ENCODE measurements at places on chromosomes 3 and 15.

DNA sequence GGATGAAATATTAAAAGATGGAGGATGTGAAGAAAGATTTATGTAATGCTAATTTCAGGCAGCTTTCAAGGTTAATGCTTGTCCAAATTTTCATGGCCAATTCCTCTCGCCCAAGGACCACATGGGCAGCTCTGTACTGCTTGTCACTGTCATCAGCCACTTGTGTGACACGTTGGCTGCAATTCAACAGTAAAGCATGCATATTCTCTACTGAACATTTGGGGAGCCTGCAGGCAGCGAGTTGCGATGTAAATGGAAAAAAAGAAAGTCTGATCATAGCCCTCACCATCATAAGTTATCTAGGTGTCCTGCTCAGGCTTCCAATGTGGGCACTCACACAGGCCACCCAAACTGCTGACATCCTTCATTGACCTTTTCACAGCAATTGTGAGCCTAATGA is 1026.8 kb upstream of the NR2F2 start:
- DNase-seq = no peak

- no peak for DNase-seq
Observed at GRCh38 chr3:69612791-69613190, 126.5 kb upstream of the MITF start.

DNA sequence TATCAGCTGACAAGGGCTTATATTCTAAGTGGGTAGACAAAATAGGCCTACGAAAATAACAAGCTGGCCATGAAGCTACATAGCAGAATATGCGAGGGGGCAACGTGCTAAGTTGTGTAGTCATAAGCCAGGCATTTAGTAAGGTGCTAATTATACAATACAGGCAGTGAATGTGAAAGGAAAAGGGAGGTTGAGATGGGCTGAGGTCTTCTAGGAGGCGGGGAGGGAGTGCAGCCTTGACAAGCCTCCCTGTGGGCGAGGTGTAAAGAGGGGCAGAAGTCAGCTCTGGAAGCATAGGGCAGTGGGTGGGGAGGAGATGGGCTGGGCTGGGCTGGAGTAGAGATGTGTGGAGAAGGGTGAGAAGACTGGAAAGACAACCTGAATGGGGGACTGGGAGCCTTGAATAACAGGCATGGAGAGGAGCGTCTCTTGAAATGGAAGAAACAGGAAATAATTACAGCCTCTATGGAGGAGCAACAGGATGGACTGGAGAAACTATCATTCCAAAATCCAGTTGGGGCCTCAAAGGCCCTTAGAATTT is 1.2 kb downstream of the TIGIT start:
- peak; percentile 37 for DNase-seq

GRCh38 chr3:195084746-195085145 is 186.2 kb downstream of the XXYLT1 start:
- DNase-seq = no peak

GRCh38 chr15:30973379-30973778 is 18.0 kb downstream of the MTMR10 start:
- no peak for DNase-seq

GRCh38 chr15:66095871-66096687 is 157.5 kb downstream of the MEGF11 start:
- DNase-seq = no peak

DNA sequence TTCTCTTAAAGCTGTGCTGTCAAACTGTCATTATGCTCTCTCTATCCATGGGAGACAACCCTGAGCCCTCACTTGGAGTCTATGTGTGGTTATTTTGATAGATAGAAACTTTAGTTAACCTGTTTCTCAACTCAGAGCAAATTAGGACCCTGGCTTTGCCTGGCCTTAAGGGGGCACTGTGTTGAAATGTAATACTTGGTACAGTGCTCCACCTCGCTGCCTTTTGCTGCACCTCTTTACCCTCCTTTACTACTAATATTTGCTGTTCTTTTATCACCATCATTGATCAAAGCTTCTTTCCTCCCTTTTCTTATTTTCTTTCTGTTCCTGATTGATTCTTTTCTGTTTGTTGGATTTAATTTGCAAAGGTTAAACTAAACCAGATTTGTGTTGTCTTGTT is 34.3 kb downstream of the STT3B start:
- peak; percentile 66 for DNase-seq

GRCh38 chr3:195143221-195143620 is 127.7 kb downstream of the XXYLT1 start:
- no peak for DNase-seq

GRCh38 chr15:52483707-52484106 is 45.0 kb downstream of the MYO5A start:
- DNase-seq = no peak

DNA sequence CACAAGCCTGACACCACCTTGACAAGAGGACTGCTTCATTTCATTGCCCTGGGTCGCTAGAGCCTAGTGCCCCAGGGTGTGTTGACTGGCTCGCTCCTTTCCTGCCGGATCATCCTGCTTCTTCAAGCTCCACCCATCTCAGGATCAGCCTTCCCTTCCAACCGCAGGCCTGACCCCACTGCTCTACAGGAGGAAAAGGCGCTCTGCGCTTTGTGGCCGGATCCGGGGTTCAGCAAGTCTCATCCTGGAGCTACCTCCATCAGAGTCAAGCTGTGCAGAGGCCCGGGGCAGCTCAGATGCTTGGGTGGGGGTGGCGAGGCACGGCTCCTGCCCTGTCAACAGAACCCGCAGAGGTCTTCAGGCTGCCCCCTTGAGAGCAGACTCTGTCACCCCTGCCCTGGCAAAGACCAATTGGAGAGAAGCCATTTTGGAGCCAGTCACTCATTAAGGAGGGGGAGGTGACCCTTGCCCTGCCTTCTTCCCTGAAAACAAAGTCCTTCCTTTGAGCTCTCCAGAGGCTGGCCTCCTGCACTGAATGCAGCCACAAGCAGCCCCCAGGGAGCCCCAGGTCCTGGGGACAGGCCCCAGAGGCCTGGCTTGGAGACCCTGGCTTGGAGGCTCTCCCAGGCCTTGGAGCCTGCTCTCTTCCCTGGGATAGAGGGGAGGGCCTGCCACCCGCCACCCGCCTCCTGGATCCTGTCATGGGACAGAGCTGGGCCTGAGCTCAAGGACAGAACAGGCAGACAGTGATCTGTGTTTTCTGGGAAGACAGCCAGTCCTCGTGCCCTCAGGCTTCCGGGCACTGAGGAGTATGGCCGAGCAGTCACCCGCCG is 80.3 kb downstream of the CPN2 start:
- no peak for DNase-seq

GRCh38 chr3:46335541-46335940 is 18.4 kb upstream of the CCR2 start:
- DNase-seq = no peak

DNA sequence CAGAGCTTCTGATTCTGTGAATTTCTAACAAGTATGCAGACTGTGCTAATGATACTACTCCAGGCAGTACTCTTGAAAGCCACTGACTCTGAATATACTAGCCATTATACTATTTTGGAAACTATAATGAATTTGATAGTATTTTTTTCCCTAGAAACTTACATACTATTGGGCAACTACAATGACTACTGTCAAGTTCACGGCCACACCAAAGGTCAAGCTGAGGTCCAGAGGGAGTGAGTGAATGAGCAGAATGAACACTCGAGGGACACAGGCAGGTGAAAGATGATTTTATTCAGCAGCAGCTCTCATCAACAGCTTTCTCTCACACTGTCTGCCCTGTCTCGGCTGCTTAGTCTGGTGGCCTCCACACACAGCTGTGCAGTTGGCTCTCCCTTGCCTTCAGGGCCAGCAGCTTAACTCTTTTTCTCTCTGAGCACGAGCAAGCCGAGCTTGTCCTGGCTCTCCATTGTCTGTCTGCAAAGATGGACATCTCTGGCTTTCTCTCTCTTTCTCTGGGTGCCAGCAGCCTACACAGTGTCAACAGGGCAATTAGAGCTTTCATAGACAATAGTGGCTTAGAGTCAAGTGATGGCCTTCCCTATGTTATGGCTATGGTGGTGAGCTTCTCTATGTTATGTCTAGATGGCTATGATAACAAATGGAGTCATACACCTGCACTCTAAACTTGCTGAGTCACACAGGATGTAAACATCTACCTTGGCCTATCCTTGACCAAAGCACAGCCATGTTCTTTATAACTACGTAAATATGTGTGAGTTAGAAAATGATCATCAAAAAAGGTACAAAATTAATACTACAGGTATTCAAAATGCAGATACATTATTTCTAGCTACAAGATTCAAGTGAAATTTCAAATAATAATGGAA is 362.4 kb downstream of the CGGBP1 start:
- no peak for DNase-seq

GRCh38 chr15:68028137-68028887 is 25.8 kb upstream of the PIAS1 start:
- no peak for DNase-seq

GRCh38 chr15:68770216-68770615 is 50.5 kb downstream of the ANP32A start:
- DNase-seq = no peak

GRCh38 chr3:182692021-182692420 is 101.3 kb upstream of the ATP11B start:
- no peak for DNase-seq

- no peak for DNase-seq
Observed at GRCh38 chr3:189621948-189622603, 9.1 kb upstream of the TP63 start.

- DNase-seq = no peak
Observed at GRCh38 chr3:4719046-4719501, 225.9 kb downstream of the ITPR1 start.

DNA sequence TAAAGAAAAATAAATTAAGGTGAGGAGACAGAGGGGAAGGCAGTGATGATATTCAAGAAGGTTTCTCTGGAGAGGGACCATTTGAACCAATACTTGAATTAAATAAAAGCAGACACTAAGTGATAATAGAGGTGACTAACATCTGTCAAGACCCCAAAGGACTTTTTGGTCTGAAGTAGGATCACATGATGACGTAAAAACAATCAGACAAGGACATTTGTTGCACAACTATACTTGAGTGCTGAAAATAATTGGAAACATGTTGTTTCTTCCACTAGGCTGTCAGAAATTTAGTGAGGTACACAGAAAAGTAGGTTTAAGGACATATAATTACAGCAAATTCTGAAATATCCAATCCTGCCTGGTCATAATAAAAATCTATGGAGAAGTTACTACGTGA is 179.5 kb downstream of the WNT5A start:
- no peak for DNase-seq

- no peak for DNase-seq
Observed at GRCh38 chr3:3258281-3258680, 78.8 kb upstream of the CRBN start.

- peak; percentile 58 for DNase-seq
Observed at GRCh38 chr3:194633349-194634004, at the start of gene TMEM44. Gene TMEM44, minus strand, starts transcription at chr3:194633419. Its CDS starts 204 bp downstream, at chr3:194633215.

- DNase-seq = no peak
Observed at GRCh38 chr15:95511671-95512070, 818.8 kb upstream of the NR2F2 start.

- DNase-seq = no peak
Observed at GRCh38 chr3:74267131-74267530, 347.3 kb downstream of the CNTN3 start.

DNA sequence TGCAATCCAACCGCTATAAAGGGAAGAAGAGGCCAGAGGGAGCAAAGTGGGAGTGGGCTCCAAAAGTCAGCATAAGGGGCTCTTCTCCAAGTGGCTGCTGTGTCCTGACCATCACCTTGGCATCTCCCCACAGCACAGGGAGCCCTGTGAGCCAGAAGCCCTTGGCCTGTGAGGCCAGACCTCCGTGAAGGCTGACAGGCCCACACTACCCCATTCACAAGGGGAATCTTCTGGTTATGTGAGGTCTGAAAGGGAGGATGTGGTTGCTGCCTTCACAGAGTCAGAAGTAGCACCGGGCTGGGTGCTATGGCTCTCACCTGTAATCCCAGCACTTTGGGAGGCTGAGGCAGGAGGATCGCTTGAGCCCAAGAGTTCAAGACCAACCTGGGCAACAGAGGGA is 2.6 kb upstream of the ULK3 start:
- peak; percentile 38 for DNase-seq

DNA sequence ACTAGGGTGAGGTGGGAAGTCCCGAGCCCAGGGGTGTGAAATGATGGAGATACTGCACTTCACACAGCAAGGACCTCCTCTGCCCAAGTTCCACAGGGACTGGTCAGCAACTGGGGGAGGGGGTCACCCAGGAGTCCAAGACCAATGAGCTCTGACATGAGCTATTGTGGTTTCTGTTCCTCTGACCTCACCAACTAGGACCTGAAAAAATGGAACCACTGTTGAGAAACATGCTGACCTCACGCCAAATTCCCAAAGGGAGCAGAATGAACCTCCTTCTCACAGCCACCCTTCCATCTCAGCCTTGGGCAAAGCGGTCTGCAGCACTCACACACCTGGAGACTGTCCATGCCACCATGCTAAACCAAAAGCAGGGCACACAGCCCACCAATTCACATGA is 69.3 kb downstream of the LRIG1 start:
- DNase-seq = no peak

GRCh38 chr3:85162905-85163304 is 204.1 kb downstream of the CADM2 start:
- DNase-seq = no peak

DNA sequence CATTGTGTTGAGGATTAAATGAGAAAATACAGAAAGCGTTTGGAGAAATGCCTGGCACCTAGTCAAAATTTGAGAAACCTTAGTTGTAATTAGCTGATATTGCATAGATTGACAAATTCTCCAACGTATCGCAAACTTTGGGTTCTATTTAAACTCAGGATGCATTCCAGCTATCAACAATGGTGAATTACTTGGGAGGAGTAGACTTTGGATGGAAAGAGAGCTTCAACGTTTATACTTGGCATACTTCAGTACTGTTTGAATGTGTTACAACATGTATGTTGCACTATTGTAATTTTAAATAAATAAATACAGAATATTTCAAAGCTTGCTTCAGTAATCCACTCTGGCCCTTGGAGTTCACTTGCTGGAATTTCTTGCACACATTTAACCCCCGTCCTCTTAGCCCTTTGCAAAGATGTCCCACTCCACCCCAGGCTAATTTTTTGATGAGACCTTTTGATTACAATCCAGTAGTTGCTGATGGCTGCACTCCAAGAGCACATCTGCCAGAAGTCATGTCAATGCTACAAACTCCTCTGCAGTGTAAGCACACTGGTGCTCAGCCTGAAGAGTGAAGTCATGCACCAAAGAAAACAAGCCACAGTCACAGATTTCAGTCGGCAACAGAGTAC is 4.7 kb upstream of the DIS3L start:
- no peak for DNase-seq

- no peak for DNase-seq
Observed at GRCh38 chr3:81989758-81990157, 228.3 kb upstream of the GBE1 start.

- no peak for DNase-seq
Observed at GRCh38 chr3:22632536-22632935, 570.6 kb upstream of the UBE2E2 start.

DNA sequence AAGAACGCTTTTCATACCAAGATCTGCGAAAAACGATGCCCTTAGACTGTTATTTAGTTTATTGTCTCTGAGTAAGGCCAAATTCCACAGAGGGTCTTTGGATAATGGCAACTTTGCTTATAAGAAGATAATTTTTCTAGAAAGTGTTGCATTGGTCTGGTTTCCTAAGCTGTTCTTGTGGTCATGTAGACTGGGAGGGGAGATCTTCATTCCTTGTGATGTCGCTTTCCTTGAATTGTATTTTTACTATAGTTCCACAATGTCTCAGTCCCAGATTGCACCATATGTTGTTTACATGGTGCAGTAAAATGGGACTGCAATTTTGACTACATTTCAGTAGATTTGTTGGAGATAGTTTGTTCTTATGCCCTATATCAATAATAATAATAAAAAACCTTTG is 28.8 kb upstream of the ST3GAL6 start:
- DNase-seq = no peak
